ENCODE measurements at places on chromosomes 1 and 21.

DNA sequence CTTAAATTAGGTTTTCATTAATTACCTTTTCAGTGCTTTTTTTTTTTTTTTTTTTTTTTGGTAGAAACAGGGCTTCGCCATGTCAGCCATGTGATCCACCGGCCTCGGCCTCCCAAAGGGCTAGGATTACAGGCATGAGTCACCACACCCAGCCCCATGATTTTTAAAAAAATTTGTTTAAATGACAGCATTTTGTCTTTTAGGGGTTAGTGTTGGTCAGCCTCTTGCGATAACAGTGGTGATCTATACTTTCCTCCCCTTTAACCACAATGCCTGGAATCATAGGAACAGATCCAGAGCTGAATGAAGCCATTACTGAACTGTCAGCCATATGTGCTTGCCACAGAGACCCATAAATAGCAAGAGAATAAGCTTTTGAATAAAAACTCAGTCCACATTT, 73.9 kb downstream of the CACHD1 start:
- no peak for DNase-seq

- DNase-seq = no peak
Measured at GRCh38 chr1:171220081-171220420, 28.2 kb upstream of the FMO1 start.

- no peak for DNase-seq
Measured at GRCh38 chr1:173857363-173857917, 10.3 kb downstream of the GAS5 start.

DNA sequence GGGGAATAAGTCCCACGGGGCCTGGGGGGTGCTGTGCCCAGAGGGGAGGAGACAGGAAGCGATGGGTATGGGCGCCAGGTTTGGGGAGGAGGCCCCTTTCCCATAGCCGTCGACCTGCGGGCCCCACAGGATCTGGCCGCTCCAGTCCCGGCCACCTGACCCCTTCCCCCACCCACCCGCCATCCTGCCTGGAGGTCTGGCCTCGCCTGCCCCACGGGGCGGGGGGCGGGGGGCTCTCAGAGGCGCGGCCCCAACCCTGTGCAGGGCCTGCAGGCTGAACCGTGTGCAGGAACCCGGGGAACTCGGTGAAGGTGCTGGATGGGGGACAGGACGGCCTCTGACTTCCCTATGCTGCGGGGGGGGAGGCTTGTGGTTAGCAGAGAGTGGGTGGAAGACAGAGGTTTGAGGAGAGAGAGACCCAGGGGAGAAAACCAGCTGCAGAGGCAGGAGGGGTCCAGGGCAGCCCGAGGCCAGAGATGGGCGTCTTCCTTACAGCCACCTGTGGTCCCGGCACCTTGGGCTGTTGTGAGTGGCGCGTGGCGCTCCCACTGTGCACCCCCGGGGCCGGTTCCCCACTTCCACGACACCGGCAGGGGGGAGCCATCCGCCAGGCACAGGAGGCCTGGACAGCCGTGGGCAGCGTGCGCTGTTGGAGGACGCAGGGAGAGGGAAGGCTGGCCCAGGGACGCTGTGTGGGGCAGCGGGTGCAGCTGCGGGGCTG, 2.5 kb upstream of the TNFRSF18 start:
- no peak for DNase-seq

- no peak for DNase-seq
Measured at GRCh38 chr21:28423521-28424190, 569.0 kb downstream of the LTN1 start.

DNA sequence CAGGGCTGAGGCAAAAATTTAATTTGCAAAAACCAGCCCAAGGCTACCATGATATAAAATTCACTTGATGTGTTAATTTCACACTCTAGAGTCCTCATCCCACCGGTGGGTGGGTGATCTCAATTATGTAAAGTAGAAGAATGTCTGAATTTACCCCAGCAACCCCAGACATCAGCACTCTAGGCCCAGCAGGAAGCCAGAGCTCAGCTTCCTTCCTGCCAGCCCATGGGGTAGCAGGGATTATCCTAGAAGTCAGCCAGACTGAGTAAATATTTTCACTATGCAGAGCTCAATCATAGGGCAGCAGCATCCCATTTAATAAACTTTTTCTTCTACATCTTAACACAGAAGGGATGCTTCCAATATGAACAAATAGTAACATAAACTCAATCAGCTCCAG, 71.0 kb downstream of the SIPA1L2 start:
- DNase-seq = no peak

DNA sequence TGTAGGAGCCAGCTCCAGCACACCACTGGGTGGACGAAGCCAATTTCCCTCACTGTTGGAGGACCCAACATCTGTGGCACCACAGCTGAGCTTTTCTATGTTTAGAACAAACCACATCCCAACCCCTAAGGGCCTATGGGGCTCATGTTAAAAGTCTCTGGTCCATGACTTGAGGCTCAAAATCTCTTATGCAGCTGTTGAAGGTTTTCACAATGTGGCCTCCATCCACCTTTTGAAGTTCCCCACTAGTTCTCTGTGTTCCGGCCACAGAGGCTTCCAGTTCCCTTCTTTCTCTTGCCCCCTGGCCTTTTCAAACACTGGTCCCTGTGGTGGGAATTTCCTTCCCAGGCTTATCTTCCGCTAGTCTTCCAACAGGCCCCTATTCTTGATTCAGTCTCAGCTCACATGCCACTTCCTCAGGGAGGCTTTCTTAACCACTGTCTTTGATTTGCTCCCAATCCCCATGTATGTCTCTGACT, 3.9 kb upstream of the IFNLR1 start:
- DNase-seq = no peak

DNA sequence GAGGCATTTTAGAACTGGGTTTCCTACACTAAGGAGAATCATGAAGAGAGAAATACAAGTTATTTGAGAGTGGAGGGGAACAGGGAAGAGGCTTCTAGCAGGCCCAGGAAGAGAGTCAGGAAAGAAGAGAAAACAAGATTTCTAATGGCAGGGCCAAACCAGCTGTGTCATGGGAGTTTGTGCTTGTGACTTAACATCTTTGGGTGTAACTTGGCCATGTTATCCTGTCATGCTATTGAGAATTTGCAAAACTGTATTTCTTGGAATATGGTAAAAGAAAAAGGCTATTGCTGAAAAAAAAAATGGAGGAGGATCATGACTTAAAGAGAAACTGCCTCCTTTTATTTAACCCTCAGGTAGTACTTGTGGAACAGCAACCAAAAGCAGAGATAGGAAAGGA, 47.4 kb upstream of the TNFSF18 start:
- DNase-seq = no peak

- no peak for DNase-seq
Measured at GRCh38 chr1:77673716-77674355, 8.6 kb downstream of the ZZZ3 start.

- no peak for DNase-seq
Measured at GRCh38 chr1:158077411-158078256, 84.2 kb downstream of the KIRREL1 start.

GRCh38 chr1:244211559-244211944, 160.5 kb downstream of the ZBTB18 start:
- no peak for DNase-seq

DNA sequence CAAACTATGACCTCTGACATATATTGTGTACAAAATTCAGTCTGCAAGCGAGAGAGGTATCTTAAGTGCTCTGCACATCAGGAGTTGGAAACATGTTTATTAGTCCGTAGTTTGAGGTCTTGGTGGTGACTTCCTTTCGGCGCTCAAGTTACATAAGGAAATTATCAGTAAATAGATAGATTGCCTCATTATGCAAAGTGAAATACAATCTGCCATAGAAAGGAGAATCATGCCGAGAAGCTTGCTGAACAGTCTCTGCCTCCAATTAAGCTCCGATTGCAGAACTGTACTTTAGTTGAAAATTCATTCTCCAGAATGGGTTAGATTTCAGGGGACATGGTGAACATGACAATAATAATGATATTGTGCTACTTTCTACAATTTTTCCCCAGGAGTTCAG, 271.8 kb downstream of the BRINP2 start:
- no peak for DNase-seq

- no peak for DNase-seq
Measured at GRCh38 chr1:240235521-240236288, 144.0 kb downstream of the FMN2 start.

Data from GM12891 (cell line).